ENCODE measurements at places on chromosomes 5 and 9.

GRCh38 chr9:128007566-128008138 lies 26.9 kb upstream of the EEIG1 start:
- peak; percentile 60 for DNase-seq

DNA sequence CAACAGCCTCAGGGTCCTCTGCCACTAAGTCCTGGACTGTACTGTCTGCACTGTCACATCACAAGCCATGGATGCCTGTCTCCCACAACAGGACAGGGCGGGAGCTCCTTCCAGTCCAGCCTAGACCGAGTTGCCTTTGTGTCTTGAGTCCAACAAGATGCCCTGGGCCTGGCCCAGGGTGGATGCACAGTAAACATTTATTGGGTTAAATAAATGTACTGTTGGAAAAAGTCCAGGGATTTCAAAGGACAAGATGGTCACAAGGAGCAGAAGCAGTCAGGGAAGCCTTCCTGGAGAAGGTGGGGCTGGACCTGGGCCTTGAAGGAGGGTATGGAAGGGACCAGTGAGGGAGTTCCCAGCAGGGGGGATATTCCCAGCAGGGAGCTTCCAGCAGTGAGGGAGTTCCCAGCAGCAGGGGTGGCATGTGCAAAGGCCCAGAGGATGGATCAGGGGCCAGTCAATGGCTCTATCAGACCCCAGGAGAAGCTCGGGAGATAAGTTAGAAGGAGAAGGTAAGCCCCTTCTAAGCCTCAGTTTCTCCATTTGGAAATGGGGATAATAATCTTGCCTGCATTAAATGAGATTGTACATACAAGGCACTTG lies 72.7 kb upstream of the NEURL1B start:
- DNase-seq = no peak

DNA sequence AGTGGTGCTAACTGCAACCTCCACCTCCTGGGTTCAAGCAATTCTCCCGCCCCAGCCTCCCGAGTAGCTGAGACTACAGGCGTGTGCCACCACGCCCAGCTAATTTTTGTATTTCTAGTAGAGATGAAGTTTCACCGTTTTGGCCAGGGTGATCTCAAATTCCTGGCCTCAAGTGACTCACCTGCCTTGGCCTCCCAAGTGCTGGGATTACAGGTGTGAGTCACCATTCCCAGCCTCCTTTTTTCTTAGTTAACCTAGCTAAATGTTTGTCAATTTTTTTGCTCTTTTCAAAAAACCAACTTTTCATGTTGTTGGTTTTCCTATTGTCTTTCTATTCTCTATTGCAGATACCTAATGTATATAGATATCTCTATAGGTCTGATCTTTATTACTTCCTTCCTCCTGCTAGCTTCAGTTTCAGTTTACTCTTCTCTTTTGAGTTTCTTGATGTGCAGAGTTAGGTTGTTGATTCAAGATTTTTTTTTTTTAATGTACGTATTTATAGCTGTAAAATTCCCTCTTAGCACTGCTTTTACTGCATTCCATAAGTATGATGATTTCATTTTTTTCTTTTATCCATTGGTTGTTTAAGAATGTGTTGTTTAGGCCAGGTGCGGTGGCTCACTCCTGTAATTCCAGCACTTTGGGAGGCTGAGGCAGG lies 32.9 kb downstream of the FGD3 start:
- DNase-seq = no peak

DNA sequence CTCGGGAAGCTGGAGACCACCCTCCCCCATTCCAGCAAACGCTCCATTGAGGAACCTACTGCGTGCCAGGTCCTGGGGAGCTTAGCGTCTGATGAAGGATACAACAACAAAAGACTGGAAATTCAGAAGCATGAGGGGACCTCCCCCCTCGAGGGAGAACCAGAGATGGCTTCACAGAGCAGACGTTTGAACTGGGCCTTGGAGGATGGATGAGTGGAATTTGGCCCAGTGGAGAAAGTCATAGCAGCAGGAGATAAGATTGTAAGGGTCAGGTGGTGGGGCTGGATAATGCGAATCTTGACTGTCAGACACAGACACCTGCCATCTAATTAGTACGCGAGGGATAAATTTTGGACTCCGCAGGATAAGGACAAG lies 1.2 kb upstream of the SLC25A51 start:
- no peak for DNase-seq

GRCh38 chr5:14121552-14121951 lies 21.6 kb upstream of the TRIO start:
- no peak for DNase-seq

GRCh38 chr9:18798106-18798505 lies 234.9 kb downstream of the SAXO1 start:
- DNase-seq = peak; percentile 17

DNA sequence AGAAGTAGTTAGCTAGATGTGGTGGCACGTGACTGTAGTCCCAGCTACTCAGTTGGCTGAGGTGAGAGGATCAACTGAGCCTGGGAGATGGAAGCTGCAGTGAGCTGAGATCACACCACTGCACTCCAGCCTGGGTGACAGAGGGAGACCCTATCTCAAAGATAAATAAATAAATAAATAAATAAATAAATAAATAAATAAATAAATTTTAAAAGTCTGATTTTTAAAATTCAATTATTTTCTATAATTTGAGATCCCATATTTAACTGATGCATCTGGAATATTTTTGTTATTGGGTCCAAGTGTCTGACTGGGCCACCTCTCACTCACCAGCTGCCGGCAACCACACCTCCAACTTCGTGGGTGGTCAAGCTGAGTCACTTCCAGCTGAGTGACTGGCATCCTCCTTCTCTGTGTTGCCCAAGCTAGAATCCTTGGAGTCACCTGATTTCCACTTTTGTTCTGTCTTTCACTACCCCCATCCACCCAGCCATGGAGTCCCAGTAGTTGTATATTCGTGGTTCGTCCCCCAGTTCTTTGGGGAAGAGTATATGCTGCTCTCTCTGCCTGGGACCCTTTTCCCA lies 70.9 kb downstream of the EGFLAM start:
- peak; percentile 17 for DNase-seq

DNA sequence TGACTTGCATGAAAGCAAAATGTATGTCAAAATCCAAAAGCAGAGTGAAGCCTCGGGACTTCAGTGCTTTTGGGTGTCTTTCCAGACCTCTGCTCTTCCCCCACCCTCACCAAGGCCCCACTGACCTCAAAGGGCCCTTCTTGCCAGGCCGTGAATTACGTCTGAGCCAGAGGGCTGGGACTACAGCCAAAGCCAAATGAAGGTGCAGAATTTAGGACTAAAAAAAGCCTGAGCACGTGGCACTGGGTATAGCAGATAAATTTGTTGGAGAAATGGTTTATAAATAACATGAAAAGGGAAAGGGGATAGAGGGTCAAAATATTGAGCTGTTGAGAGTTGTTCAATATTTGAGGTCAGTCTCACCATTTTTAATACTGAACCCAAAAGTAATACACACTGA lies 163.4 kb downstream of the GHR start:
- no peak for DNase-seq

GRCh38 chr5:122815218-122815767 lies 30.1 kb upstream of the SNX24 start:
- DNase-seq = no peak

- no peak for DNase-seq
These were observed 342.9 kb downstream of the BNC2 start for GRCh38 chr9:16527573-16527972.

DNA sequence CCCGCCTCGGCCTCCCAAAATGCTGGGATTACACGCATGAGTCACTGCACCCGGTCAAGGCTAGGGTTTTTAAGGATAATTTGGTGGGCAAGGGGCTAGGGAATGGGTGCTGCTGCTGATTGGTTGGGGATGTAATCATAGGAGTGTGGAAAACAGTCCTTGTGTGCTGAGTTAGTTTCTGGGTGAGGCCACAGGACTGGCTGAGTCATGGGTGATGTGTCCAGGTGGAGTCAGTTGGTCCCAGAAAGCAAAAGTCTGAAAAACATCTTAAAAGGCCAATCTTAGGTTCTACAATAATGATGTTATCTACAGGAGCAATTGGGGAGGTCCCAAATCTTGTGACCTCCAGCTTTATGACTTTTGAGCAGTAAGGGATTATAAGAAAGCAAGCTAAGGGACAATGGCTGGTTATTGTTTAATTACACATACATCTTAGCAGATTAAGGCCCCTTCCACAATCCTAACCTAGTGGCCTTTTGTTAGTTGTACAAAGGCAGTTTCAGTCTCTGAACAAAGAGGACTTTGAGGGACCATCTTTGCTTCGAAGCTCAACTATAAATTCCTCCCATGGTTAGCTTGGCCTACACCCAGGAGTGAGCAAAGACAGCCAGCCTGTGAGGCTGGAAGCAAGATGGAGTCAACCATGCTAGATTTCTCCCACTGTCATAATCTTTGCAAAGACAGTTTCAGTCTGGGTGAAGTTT lies 5.5 kb upstream of the AOPEP start:
- no peak for DNase-seq

- no peak for DNase-seq
These were observed 221.2 kb upstream of the ANKH start for GRCh38 chr5:15092801-15093200.

DNA sequence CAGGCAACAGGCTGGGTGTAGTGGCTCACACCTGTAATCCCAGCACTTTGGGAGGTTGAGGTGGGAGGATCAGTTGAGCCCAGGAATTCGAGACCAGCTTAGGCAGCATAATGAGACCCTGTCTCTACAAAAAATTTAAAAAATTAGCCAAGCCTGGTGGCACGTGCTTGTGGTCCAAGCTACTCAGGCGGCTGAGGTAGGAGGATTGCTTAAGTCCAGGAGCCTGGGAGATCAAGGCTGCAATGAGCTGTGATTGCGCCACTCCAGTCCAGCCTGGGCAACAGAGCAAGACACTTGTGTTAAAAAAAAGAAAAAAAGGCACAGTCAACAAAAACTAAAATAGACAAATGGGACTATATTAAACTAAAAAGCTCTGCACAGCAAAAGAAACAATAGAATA lies 29.3 kb downstream of the ATP6V0E1 start:
- DNase-seq = peak; percentile 44

GRCh38 chr5:77151501-77151900 lies 59.0 kb upstream of the PDE8B start:
- no peak for DNase-seq

Measured in iris pigment epithelial cell (primary cell).